Activated CD4-positive, alpha-beta memory T cell treated with anti-CD3 and anti-CD28 coated beads for 36 hours (primary cell): ENCODE measurements at places on chromosomes 5 and 9.

DNA sequence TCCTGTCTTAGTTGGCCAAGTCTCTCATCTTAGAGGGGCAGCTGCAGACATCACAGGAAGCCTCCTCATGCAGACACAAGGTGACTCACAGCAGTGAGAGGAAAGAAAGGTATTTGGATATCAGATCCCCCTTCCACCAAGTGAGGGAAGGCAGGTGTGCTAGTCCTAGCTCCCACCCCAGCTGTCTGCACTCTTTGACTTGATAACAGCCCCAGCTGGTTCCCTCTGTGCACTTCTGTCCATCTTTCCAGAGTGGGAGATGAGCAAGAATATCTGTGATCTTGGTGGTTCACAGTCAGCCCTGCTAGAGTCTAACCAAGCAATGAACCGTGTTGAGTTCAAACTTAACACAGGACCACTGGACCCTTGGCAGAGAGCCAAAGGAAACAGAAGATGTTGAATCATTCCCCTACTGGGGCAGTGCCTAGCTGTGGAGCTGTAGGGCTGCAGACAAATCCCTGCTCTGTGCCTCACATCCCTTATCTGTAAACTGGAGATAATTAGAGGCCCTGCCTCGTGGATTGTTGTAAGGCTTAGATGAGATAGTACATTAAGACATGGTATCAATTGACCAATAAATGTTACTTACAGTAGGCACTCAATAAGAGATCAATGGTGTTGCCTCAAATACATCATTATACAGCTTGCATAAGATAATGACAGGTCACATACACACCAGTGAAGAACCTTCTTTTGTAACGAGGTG, 39.1 kb downstream of the SH3RF2 start:
- H3K4me3 ChIP-seq: no peak overlapping the region
- H3K27ac ChIP-seq: no peak overlapping the region
- peak; percentile 10 for DNase-seq
- H3K36me3 ChIP-seq: no peaks in the 10 kb centered on the region
- H3K4me1 ChIP-seq: no peaks in the 10 kb centered on the region

DNA sequence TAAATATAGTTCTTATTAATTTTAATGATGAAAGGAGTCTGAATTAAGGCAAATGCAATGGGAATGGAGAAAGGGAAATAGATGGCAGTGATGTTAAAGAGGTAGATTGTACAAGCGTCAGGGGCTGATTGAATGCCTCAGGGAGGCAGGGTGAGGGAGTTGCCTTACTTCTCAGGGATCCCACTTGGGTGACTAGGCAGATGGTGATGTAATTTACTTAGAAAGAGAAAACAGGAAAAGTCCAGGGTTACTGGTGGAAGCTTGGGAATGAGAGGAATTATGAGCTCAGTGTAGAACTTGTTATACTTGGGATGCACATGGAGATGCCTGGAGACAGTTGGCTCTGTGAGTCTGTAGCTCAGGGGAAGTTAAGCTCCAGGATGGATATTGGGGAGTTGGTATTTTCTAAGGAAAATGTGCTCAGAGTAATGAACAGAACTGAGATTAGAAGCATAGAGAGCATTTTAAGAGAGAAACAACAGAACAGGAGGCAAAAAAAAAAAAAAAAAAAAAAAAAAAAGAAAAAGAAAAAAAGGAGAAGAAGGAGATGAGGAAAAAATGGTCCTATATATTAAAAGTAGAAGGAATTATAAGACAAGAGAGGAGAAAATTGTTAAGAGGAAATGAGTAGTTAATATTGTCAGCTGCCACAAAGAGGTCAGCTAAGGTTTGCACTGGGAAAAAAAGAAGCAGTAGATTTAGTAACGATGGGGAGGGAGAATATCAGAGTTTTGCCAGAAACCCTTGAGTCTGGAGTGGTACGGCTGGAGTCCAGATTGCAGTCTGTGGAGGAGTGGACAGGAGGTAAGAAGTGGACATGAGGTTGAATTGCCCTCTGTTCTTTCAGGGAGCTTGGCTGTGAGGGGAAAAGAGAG, 88.0 kb upstream of the ELL2 start:
- H3K27me3 ChIP-seq: no peaks in the 10 kb centered on the region
- no peaks in the 10 kb centered on the region for H3K36me3 ChIP-seq
- H3K27ac ChIP-seq: no peak overlapping the region
- H3K4me3 ChIP-seq: no peak overlapping the region

GRCh38 chr5:172064766-172065165, 58.3 kb upstream of the FBXW11 start:
- no peak overlapping the region for H3K27ac ChIP-seq
- DNase-seq: no peak
- H3K27me3 ChIP-seq: no peaks in the 10 kb centered on the region
- H3K36me3 ChIP-seq: peaks cover 60% of the 10 kb centered on the region
- peaks cover 45% of the 10 kb centered on the region for H3K4me1 ChIP-seq

- no peak overlapping the region for H3K27ac ChIP-seq
- no peak for DNase-seq
- H3K4me3 ChIP-seq: no peak overlapping the region
- no peaks in the 10 kb centered on the region for H3K4me1 ChIP-seq
These were observed 123.5 kb upstream of the COL5A1 start for GRCh38 chr9:134518004-134518606.

- H3K4me3 ChIP-seq: peak overlapping the region; percentile 59
- peaks cover 47% of the 10 kb centered on the region for H3K4me1 ChIP-seq
- peak overlapping the region; percentile 94 for H3K27ac ChIP-seq
- no peaks in the 10 kb centered on the region for H3K27me3 ChIP-seq
- peak; percentile 93 for DNase-seq
- H3K36me3 ChIP-seq: peaks cover 15% of the 10 kb centered on the region
These were observed 38.3 kb downstream of the FAM78A start for GRCh38 chr9:131237931-131238401.
